ENCODE measurements at places on chromosomes 2 and 18.

DNA sequence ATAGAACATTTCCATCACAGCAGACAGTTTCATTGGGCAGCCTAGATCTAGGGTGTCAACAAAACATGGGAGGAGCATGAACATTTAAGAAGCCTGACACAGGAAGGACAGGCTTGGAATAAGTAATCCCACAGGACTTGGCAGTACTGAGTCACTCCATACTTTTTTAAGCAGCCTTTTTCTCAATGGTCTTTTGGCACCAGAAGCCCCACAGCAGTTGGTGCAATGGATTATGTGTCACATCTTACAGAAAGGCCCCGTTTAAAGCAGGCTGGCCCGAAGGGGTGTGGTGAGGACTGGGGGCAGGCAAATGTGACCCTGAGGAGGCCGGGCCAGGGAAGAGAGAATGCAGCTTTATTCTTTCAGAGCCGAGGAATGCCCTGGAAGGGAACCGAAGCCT, 26.6 kb downstream of the SPTBN1 start:
- DNase-seq: no peak

- no peak for DNase-seq
Measured at GRCh38 chr2:23157812-23158211, 227.2 kb upstream of the KLHL29 start.

DNA sequence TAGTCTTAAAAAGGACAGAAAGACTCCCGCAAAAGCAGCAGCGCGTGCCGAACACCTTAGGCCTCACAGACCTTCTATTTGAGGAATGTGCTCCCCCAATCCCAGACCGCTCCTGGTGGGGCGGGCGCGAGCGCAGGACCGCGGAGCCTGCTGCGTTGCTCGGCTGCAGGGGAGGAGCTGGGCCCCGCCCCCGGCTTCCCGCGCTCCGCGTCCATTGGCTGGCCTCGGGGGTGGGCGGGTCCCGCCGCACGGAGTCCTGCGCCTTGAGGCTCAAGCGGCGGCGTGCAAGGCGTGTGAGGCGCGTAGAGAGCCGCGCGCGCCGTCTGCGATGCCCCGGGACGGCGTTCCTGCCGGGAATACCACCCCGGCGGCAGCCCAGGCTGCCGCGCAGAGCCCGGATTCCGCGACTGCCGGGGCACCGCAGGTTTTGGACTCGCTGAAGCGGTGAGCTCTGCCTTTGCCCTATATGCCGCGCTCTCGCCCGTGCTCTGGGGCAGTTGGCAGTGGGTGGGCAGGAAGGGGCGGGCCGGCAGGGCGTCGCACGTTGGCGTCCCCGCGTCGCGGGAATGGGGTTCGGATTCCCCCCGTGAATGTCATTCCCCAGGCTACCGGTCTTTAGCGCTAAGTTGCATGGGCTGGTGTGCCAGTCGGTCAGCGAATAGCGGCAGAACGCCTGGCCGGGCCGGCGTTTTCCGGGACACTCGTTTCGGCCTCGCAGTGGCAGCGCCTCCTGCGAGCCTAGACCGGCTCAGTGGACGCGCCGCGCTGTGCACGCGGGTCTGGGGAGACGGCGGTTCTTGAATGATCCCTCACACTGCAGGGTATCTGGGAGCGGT, 49.6 kb upstream of the PAIP2B start:
- peak; percentile 62 for DNase-seq

GRCh38 chr2:165382362-165382761, 87.1 kb upstream of the CSRNP3 start:
- no peak for DNase-seq

- DNase-seq: no peak
Measured at GRCh38 chr2:182452456-182452990, 25.7 kb upstream of the PDE1A start.

DNA sequence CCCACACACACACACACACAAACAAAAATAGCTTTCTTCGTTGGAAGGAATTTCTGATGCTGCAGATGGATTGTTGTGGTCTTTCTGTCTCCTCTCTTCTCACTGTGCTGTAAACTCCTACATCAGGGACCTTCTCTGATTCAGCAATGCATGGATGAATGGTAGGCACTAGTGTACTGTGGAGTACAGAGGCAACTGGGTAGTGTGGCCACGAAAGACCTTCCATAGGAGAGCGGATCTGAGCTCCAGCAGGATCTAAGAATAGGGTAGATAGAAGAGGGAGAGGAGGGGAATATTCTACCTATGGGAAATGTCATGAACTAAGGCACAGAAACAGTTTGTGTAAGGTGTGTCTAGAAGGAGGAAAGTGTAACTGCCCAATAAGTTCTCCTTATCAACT, 266.8 kb downstream of the MYCN start:
- DNase-seq: no peak

GRCh38 chr2:203579730-203580129, 44.6 kb upstream of the RAPH1 start:
- DNase-seq: no peak

DNA sequence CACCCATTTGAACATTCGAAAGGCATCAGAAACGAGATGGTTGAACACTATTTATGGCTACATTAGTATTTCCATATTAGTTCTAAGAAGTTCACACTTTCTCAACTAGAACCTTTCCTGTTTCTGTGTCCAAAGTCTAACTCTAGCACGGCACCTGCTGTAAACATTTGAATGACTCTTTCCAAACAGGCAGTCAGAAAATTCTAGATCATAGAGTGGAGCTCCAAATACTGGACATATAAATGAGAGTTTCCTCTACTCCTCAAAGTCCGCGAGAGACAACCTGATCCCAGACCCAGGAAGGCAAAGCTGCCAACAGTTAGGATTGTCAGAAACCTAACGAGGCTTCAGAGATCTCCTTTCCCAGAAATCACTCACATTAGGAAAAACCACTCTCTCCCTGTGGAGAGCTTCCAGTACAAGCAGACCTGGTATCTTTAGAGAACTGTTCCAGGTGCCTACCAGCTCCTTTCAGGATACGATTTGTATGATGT, 10.6 kb downstream of the RND3 start:
- no peak for DNase-seq

DNA sequence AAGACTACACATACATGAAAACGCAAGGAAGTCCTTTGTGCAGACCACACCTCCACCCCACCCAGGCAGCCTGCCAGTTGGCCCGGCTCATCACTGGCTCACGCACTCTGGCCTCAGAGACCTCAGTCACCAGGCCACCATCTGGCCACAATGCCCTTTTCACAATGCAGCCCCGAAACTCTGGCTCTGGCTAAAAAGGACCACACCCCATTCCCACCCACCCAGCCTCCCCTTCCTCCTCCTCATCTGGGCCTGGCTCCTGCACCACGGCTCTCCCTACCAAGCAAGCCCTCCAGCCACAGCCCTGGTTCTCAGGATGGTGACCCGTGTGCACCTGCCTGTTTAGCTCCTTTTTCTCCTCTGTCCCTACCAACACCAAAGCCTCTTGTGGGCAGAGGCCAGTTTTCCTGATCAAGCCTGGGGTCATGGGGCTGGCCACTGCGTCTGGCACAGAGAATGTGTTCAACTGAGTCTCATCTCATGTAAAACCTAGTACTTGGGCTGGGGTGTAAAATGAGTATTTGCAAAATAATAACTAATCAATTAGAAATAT, 7.4 kb downstream of the HDAC4 start:
- no peak for DNase-seq

DNA sequence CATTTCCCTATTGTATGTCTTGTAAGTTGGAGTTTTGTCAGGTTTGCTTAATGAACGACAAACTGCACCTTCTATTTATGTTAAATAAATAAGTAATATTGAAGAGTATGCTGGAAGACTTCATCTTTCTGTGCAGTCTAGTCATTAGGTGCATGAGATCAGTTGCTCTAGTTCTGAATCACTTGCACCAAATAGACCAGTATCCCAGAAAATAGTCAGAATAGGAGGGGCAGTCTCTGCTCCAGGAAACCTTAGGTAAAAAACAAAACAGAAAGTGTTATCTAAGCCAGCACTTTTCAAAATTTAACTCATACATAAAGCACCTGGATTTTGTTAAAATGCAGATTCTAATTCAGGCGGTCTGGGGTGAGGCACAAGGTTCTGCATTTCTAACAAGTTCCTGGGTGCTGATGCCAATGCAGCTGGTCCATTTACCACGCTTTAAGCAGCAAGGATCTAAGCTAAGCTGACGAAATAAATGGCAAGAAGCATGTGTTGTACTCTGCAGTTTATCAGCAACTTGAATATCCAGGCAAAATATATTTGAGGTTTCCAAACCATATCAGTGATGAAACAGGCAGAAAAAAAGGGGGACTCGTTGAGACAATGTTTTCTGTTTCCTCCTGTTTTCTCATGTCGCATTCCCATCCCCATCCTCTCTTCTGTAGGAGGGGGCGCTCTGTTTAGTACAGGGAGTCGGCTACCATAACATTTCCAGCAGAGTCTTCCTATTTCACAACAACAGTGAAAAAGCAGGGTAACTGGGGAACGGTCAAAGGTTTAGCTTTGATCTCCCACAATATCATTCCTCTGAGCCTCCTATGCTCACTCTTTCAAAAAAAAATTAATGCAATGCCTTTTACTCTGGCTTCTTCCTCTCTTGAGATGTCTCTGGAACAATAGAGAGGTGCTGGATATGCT, 106.4 kb downstream of the MBD2 start:
- no peak for DNase-seq

DNA sequence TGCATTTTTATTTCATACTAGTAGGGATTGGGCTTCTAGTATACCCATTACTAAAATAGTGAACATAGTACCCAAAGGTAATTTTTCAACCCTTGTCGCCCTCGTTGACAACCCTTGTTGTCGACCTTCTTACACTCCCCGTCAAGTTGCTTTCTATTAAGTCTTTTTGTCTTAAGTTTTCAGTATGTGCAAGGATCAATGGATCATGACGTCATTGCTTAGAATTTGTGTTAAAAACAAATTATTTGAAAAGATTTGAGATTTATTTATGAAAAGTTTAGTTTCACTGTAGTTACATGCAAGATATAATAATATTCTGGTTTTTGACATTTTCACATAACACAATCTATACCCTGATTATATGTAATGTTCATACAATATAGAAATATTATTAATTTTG, 110.4 kb downstream of the CBLN2 start:
- DNase-seq: no peak

GRCh38 chr2:186835628-186836027, 13.3 kb downstream of the ZSWIM2 start:
- DNase-seq: no peak

DNA sequence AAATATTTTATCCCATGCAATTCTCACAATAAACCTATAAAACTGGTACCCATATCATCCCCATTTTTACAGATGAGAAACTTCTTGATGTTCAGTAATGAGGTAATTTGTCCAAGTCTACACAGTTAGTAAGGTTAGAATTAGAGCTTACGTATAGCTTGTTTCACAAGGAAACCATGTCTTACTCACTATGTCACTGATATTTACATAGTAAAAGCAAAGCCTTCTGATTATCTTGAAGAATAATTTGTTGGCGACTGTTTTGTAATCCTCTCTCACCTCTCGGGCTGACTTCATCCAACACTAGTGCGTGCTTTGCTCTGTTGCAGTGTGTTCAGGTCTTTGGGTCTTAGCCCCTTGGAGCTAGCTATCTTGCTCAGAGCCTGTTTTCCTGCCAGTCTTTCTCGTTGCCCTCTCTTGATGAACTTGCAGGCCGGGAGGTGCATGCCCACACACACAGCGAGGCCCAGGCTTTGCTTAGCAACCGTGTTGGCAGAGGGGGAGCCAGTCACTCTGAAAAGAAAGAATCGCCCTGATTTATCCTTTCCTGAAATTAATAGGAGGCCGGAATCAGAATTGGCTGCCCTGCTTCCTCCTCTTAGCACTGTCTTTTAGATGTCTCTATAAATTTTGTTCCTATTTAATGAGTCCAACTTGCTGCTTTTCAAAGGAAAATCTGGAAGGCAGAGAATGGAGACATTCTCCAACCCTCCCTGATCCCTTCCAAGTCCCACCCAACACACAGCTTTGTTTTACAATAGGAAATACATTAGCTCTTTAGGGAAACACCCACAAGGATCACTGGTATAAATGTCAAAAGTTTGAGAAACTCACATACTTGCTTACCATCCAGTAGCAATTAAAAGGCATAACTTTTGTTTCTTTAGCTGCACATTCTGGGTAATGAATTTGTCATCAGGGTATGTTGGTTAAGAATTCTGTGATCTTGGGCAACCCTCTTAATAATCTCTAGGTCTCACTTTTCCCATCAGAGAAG, 97.6 kb upstream of the SEC11C start:
- DNase-seq: no peak

DNA sequence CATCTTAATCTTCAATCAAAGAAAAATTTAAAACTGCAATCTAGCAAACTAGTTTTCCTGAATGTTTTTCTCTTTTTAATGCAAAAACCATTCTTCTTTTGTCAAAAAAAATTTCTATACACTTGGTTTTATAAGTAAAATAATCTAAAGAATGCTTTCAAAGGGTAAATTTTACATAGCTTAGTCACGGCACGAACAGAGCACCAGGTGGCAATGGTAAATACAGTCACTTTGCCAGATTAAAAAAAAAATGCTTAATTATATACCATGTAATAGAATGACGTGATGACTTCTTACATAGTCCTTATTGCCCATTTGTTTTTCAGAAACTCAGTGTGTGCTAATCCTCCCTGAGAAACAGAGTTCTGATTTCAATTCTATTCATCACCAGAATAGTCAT, 10.4 kb downstream of the FEZ2 start:
- DNase-seq: no peak

- no peak for DNase-seq
Measured at GRCh38 chr2:8849327-8849726, 11.9 kb upstream of the KIDINS220 start.

GRCh38 chr2:45190481-45190942, 181.3 kb upstream of the SIX2 start:
- no peak for DNase-seq

DNA sequence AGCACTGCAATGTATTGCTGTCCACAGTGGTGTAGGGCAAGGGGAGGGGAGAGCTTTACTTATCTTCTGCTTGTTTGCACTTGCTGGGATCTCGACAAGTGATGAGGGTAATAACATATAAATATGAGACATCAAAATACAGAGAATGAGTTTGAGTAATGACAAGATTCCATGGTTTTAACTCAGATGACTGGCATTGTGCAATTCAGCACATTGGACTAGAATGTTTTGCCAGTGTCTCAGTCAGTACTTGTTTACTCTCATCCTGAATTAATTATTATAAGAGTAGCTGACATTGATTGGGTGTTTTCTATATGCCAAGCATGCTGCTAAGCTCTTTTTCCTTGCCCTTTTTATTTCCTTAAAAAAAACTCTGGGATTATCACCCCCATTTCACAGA, 306.7 kb upstream of the MMADHC start:
- no peak for DNase-seq

DNA sequence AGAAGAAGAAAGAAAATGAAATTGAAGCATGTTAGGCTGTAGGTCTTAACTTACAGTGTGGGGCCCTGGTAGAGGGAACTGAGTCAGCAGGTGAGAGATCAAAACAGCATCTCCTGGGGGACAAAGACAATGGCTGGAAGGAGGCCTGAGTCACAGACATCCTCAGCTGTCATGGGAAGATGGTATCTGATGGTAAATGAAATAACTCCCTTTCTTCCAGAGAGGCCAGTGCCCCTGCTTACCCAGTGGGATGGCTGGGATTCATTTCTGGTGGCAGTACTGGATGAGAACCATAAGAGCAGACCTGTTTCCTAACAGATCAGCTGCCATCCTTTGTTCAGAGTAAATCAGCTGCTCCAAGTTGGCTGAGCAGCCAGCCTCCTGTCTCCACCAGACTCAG, 251.3 kb upstream of the EPAS1 start:
- no peak for DNase-seq

All from NCI-H1694 treated with DMSO at 0.1 percent for 48 hours (cell line).